ENCODE measurements at places on chromosomes 13 and 19. TPM values are rescaled to one million over a fixed set of nuclear protein-coding genes. Genes with fewer than 3 reads are reported as not detected.
A peak's percentile ranks its signal among the peaks of the same experiment; 100 is the strongest.

DNA sequence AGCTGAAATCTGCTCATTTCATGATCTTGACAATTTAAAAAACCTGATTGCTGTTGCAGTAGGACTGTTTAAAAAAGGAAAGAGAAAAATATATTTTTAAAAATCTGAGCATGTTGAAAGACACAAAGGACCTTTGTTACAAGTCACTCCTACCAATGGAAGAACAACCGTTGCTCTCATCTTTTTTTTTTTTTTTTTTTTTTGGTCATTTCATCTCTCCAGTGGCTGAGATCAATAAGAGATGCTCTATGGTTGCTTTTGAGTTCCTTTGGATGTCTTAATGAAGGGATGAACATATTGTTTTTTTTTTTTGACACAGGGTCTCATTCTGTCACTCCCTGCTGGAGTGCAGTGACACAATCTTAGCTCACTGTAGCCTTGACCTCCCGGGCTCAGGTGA is 29.2 kb downstream of the LRCH1 start:
- no peak for DNase-seq

SIGLEC8 gene
- 0.13 TPM for total RNA-seq

- DNase-seq, result peak; percentile 79
These were observed 1.4 kb downstream of the KCTD15 start for GRCh38 chr19:33797802-33798671.

- no peak for DNase-seq
These were observed 417.1 kb downstream of the ITGBL1 start for GRCh38 chr13:101869553-101869952.

ZNF221 gene
- total RNA-seq, result 3.6 TPM

TJP3 gene
- not detected for total RNA-seq

DNA sequence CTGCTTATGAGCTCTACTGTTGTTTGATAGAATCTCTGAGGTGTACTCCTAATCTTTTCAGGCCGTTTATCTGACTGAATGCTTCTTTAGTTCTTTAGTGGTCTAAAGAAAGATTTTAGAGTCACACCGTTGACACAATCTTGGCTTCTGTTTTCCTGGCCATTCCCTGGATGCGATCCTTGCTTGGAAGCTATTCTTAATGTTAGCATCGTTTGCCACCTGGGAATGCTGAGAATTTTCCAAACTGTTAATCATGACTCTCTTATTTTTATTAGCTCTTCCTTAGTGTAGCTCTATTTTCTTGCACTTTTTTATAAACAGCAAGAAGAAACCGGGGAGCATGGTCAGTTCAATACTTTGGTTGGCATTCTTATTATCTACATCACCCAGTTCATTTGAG is 281.0 kb upstream of the PCDH20 start:
- DNase-seq, result no peak

C1QTNF9 gene
- 2.5 TPM for total RNA-seq

ZNF606 gene
- total RNA-seq, result 15.0 TPM

BLVRB gene
- total RNA-seq, result 117 TPM

KCNJ14 gene
- 0.24 TPM for total RNA-seq

DNA sequence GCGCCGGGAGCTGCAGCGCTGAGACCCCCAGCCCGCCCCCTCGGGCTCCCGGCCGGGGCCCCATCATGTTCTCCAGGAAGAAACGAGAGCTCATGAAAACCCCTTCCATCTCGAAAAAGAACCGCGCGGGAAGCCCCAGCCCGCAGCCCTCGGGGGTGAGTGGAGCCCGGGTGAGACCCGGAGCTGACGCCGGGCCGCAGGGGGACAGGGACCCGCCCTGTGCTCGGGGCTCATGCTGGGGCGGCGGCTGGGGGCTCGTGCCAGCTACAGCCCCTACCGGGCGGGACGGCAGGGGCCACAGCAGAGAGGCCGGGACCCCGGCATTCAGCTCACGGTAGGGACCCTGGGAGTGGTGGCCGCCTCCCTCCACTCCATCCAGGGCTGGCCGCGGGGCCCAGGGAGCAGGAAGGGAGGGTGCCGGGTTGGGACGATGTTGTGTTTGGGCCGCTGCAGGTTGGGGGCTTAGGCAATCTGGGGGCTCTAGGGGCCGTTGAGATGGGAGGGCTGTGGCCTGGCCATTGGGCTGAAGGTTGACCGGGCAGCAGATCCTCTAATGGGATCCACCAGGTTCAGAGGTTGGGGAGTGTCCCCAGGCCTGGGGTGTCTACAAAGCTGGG is 482 bp downstream of the ARHGAP45 start:
- DNase-seq, result no peak

DNA sequence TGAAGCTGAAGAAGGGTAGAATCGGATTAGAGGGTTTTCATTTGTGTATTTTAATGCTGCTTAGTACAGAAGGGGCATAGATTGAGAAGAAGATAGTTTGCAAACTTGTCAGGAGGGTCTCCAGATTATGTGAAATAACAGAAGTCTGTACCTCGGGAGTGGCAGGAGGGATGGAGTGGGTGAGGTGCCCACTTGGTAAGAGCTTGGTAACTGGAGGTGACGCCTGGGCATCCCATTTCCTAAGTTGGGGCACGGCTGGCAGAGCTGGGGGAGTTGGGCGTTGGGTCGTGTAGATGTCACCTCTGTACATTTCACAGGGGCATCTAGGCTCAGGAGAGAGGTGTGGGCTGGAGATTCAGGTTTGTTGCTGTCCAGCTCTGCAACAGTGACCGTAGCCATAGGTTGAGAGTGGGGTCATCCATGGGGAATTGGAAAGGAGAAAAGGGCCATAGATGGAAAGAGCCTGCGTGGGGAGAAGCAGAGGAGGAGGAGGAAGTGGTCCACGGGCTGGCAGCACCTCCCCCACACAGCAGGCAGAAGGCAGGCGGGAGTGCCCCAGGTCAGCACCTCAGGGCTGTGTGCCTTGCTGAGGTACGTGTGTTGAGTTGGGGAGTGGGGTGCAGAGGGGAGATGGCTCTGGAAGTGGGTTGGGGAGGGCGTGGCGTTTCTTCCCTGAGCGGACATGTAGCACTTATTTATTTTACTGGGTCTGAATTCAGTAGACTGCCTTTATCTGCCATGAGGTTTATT is 31.2 kb downstream of the MPHOSPH8 start:
- no peak for DNase-seq

DNA sequence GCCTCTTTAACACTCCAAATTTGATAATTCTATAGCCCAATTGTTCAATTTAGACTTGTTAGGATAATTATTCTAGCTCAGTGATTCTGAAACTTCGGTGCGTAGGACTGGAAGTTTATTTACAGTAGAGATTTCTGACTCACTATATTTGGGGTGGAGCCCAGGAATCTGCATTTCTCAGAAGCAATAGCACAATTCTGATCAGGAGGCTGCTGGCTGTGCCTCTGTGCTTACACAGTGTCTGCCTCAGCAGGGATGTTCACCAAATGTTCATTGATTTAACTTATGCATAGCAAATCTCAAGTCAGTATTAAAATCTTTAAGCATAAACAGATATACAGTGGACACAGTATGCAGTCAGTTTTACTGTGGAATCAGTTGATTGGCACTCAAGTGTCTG is 45.8 kb downstream of the ATP8A2 start:
- no peak for DNase-seq

TMEM86B gene
- total RNA-seq, result 2.3 TPM

LHB gene
- total RNA-seq, result not detected

ADPRHL1 gene
- 506 TPM for total RNA-seq

DNA sequence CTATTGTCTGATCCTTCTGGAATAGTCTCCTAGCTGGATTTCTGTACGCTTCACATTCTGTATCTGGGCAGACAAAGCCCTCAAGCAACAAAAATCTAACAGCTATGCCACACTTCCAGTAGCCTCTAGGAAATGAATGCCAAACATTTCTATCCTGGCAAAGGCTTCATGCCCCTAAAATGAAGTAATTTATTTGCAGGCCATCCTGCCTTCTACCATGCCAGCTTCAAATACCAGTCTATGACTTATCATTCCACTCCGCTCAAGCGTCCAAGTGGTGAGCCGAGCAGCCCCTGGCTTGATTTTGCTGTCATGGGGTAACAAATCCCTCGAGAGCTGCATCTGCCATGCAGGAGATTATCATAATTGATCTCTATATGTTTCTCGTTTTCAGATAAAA is 86.9 kb downstream of the LHFPL6 start:
- no peak for DNase-seq

DNA sequence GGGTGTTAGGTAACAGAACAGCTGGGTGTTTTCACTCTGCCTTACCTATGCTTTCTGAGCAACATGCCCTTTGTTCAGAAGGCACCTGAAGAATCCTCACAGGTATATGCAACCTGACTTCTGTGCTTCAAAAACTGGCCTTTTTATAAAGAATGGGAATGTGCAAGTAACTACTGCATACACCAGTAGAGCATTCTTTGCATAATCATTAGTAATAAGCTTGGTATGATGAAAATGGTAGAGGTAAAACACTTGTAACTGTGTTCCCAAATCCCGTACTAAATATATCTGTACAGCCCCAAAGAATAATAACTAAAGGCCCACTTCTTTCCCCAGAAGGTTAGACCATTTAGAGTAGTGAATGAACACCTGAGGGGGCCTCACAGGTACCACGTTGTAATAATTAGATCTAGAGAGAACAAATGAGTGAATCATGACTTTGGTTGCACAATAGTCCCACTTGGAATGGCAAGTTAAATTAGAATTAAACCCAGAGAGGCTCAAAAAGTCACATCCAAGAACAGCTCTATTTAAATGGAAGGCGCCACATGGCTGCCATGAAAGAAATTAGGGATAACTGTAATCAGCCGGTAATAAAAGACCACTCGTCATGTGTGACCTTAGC is 413.9 kb downstream of the KLF12 start:
- DNase-seq, result no peak

DENND1C gene
- 0.35 TPM for total RNA-seq

BRCA2 gene
- total RNA-seq, result 0.43 TPM

- DNase-seq, result no peak
These were observed 24.4 kb upstream of the SPACA4 start for GRCh38 chr19:48582168-48582567.

DNA sequence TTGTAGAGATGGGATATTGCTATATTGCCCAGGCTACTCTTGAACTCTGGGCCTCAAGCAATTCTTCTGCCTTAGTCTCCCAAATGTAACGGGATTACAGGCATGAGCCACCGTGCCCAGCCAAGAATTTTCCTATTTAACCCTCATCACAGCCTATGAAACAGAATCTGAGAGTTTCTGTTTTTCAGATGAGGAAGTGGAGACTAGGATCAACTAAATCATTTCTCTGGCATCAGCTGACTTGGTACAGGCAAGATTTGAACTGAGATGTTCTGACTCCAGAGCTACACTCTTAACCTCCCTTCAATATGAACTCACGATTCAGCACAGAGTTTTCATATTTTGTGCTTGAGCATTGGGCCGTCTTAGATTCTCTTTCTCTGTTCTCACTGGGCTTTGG is 8.1 kb downstream of the ZNF460 start:
- DNase-seq, result no peak

LSR gene
- 4.5 TPM for total RNA-seq

- peak; percentile 72 for DNase-seq
These were observed 14.7 kb downstream of the SMARCA4 start for GRCh38 chr19:10975374-10976130.

- DNase-seq, result no peak
These were observed 217.9 kb upstream of the RXFP2 start for GRCh38 chr13:31521435-31521834.

ZNF583 gene
- 6.1 TPM for total RNA-seq

GET3 gene
- 60.7 TPM for total RNA-seq

DNA sequence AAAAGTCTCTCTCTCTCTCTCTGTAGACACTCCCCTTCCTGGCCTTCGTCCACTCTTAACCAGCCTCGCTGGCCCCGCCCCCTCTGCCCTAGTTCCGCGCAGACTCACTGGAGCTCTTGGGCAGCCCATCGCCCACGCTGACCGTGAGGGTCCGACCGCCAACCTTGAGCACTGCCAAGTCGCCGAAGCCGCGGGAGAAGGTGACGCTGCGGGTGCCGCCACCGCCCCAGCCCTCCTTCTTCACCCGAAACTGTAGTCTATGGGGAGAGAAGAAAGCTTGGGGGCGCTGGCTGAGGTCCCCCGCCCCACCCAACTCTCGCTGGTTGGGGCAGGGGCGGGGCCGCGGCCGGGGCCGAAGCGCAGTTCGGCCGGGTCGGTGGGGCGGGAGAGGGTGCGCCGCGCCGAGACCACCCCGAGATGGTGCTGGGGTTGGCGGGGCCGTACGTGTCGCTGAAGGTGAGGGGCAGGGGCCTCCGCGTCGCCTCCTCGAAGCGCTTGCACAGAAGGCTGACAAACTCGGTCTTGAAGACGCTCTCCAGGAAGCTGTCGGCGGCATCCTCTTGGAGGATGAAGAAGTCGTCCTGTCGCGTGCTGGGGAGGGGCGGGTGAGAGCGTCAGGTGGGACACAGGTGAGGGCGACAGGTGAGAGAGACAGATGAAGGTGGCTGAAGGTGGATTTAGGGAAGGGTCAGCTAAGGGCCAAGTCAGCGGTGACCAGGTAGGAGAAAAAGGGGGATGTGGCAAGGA is 12.6 kb upstream of the ZNF414 start:
- peak; percentile 92 for DNase-seq

DNA sequence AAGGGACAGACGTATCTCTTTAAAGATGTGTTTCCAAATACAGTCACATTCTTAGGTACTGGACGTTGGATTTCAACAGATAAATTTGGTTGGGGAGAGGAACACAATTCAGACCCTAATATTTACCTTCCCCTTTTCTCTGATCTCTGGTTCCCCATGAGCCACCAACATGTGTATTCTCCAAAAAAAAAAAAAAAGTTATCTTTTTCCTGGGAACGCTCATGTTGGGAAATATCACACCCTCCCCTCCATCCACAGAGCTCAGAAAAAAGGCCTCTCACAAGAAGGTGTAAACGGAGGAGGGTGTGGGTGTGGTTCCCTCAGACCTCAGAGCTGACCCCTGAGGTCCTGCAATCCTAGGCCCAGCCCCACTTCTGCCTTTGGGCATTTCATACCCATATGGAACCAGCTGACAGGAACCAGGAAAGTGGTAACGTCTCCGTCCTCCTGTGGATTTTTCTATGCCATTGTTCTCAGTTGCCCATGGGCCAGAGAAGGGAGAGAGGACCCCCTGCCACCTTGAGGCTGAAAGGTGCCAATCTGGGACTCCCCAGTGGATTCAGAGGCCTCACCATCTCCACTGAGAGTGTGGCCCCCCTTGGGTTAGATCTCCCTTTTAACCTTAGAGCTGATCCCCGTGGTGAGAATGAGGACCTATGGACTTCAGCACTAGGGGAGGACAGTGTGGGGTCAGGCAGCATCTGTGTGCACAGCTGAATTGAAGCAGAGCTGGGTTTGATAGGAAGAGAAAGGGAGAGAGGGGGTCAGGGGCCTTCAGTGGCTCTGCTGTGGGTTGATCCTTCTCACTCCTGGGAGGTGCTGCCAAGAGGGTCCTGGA is 8.4 kb upstream of the SIGLEC12 start:
- DNase-seq, result no peak
